ENCODE measurements at places on chromosomes 3 and 15.

- no peak for DNase-seq
Observed at GRCh38 chr3:37812499-37812896, 49.2 kb upstream of the CTDSPL start.

DNA sequence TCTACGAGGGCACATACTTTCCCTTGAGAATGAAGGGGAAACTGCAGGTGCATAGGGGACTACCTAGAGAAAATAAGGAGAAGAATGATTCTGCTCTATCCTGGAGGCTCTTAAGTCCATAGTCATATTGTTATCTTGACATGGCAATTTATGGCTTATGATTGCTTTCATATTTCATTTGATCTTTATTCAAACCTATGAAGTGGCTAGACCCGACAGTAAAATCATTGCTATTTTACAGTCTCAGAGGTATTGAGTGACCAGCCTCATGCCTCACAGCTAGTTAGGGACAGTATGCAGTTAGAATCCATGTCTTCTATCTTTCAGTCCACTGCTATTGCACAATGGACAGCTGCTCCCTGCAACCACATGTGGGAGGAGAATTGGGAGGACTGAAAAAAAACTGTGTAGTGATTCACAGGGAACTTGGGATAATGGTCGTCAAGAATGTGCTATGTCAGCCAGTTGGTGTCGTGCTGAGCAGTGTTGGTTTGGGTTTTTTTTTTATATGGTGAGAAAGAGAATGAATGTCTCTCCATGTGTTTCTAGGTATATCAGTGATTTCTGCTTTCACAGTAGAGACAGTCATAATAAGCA is 63.2 kb upstream of the SPPL2A start:
- peak; percentile 34 for DNase-seq

DNA sequence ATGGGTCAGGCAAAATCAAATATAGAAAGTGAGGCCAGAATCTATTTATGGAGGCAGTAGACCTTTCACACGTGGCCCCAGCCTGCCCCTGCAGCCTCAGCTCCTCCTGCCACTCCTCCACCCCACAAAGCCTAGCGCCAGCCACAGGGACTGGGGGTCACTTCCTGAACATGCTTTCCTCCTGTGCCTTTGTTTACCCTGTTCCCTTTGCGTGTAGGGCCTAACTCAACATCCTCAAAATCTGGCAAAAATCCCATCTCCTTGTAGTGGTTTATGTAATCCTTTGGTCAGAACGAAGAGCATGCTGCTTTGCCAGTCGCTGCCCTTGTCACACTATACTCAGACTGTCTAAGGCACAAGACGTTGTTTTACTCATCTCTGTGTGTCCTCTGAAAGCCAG is 39.6 kb downstream of the KBTBD12 start:
- peak; percentile 60 for DNase-seq

- DNase-seq: no peak
Observed at GRCh38 chr15:69648212-69648611, 195.6 kb downstream of the RPLP1 start.

- DNase-seq: peak; percentile 16
Observed at GRCh38 chr3:61343543-61343942, 92.3 kb upstream of the FHIT start.

DNA sequence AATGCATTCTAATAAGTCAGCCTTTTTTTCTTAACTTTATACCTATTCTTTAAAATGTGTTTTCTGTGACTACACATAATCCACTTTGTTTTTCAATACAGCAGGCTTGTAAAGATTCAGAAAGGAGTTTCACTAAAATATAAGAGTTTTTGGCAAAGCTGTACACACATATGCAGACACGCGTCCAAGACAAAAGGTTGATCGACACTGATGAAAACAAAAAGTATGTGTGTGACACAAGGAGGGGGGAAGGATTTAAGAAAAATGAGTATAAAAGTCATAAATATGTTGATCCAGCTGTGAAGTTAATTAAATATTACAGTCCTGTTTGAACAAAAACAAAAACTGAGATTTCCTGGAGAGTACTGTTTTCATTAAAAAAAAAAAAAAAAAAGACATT is 294.5 kb upstream of the RARB start:
- no peak for DNase-seq

DNA sequence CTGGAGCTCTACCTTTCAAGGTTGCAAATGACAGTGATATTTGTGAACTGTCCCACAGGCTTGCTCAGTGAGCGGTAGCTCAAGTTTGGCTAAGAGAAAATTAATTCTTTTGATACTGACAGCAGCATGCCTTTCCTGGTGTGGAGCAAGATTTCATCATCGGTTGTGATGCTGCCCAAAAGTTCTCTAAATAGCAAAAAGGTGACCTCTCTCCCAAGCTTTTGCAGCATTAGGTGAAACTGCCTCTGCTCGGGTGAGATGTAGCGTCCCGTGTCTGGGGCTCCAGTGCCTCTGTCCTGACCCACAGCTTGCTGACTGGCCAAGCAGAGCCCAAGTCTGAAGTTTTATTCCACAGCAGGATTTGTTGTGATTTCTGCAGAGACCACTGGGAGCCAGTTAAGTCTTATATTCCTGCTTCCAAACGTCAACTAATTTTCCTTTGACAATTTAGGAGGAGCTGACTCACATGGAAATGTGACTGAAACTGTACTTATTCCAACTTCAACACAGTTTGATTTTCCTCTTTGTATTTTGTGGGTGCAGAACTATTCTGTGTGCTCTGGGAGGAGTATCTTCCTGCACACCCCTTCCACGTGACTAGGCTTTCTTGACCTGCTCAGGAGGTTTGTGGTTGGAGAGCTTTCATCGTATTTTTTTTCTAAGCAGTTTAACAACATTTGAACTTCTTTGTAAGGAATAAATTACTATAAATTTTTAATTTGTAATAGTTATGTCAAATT is 5.9 kb downstream of the SYNM start:
- DNase-seq: no peak

DNA sequence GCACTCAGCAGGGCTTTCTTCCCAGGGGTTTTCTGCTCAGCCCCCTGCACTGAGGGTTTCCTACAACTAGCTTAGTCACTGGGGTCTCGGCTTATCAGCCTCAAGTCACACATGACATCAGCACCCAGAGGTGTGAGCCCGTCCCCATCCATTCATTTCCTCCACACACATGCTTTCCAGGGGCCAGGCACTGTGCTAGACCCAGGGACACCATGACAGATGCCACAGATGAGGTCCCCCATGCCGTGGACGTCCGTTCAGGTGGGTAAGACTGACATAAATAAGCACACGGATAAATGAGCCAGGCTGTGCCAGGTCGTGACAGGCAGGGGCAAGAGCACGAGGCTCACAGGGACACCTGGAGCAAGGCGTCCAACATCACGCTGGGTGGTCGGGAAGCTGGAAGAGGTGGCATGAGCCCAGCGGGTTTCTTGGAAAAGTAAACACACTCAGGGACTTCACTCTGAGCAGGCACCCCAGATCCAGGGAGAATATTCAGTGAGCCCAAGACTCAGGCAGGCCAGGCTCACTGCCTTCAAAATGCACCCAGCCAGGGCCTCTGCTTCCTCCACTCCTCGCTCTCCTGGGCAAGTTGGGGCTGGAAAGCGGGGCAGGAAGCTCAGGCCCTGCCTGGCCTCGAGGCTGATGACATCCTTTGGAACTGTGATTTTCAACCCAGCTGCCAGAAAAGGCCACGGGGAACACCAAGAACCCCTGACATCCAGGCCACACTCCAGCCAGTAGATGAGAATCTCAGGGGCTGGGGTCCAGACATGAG is 139.3 kb downstream of the CHSY1 start:
- no peak for DNase-seq

GRCh38 chr15:64122444-64122843 is 26.7 kb downstream of the SNX1 start:
- no peak for DNase-seq

DNA sequence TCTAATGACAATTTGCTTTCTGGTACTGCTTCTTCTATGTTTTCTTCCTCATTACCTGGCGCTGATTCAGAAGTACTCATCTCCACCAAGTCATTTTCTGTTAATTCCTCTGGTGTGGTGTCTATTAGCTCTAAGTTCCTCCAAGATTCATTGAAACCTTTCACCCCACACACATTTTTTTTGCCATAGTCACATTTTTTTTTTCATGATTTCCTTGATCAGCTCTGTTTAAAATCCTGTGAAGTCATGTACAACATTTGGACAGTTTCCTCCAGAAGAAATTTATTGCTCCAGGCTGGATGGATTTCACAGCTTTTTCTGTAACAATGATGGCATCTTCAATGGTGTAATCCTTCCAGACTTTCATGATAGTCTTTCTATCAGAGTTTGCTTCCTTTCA is 243.2 kb upstream of the VEPH1 start:
- DNase-seq: no peak

- DNase-seq: no peak
Observed at GRCh38 chr15:56734013-56734635, 815 bp upstream of the ZNF280D start.

GRCh38 chr3:189260556-189261493 is 89.1 kb downstream of the TPRG1 start:
- DNase-seq: no peak

DNA sequence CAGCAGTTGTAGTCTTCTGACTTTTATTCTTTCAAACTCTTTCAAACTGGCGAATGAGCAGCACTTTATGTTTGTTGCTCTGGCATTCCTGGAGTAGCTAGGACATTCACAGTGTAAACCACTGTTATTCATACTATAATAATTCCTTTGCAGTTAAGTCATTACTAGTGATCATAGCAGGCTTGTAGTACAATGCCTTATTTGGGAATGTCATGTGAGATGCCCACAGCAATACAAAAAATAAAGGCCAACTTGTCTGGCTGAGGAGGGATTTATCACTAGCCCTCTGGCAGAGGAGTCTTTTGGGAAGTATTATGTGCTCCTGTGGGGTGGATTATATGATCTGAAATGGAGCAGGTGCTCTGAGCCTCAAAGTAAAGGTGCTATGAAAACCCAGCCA is 197.2 kb downstream of the VGLL3 start:
- no peak for DNase-seq

GRCh38 chr3:73924048-73924447 is 299.3 kb upstream of the PDZRN3 start:
- no peak for DNase-seq

- no peak for DNase-seq
Observed at GRCh38 chr3:50554553-50554952, 13.0 kb downstream of the C3orf18 start.

DNA sequence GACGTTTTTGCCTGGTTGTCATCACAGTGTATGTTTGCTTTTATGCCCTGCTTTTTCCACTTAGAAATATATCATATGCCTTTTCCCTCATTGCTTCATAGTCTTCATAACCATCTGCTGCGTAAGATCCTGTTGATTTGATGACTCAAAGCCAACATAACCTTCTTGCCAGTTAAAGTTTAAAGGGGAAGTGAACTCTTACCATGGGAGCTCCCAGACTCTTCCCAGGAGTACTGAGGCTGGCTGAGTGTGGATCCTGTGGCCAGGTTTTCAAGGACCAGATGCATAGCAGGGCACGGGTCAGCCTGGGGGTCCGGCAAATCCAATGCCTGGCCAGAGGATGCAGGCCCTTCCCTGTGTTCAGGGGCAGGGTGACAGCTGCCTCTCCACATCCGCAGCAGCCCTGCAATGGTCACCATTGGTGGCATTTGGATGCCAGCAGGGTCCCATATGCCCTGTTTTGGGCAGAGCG is 42.0 kb upstream of the SACM1L start:
- DNase-seq: peak; percentile 94

DNA sequence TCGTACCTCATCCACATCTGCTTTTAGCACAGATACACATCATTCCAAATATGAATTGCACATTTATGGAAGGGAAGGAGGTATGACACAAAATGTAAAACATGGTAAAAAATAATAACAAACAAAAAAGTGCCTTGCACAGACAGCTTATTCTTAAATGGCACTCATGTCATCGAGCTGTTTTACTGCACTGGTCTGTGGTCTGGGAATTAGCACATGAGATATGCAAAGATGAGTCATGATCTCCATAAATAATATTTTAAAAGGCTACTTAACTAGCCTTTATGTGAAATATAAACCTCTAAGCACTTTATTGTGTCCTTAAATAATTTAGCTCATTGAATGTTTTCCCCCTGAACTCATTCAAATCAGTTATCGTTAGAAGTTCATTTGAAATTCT is 142.2 kb upstream of the ZNF385D start:
- DNase-seq: no peak

GRCh38 chr15:21271566-21271965 is 168.7 kb downstream of the POTEB3 start:
- DNase-seq: no peak

GRCh38 chr3:190562866-190563510 is 49.1 kb downstream of the IL1RAP start:
- DNase-seq: no peak

DNA sequence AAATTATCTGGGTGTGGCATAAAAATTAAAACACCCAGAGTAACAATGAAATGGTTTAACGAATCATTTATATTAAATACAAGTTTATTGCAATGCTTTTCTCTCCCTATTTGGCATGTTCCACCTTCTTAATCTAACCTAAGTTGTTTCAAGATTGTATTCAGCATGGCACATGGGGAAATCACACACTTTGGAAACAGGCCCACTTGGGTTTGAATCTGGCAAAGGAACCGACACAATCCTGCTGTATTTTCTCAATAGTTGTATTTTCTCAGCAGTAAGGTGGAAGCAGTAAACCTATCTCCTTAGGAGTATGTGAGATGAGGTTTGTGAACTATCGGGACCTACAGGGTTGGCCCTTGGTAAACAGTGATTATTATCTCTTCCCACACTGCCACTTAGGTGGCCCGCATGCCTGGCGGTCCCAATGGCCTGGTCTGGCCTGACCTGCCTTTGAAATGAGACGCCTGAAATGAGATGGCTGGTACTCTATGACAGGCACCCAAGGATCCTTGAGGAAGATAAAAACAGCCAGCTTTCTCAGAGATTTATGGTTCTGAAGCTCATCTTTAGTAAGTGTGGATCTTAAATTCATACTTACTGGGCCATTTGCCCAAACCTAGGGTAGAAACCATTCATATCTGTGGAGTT is 45.3 kb upstream of the VILL start:
- no peak for DNase-seq

- peak; percentile 4 for DNase-seq
Observed at GRCh38 chr3:20462723-20463122, 276.7 kb upstream of the SGO1 start.

DNA sequence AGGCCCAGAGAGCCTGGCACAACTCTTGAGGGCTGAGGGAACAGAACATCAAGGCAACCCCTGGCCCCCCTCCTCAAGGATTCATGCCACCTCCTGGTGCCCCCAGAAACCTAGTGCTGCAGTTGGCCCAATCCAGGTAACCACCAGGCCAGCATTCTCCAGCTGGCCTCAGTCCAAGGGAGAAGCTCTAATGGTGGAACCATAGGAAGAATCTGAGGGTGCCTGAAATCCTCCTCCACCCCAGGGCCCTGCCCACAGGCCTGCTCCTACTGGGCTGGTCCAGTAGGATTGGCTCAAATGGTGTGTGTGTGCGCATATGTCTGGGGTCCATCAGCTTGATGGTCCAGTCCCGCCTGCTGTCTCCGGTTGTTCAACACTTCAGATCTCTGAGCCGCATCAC is 7.7 kb downstream of the HYAL2 start:
- no peak for DNase-seq

GRCh38 chr15:71338265-71338664 is 223.0 kb downstream of the THSD4 start:
- no peak for DNase-seq

GRCh38 chr3:4290272-4290893 is 12.8 kb upstream of the SETMAR start:
- peak; percentile 7 for DNase-seq

Data from MV-4-11 (cell line).